Pulmonary artery endothelial cell (primary cell): ENCODE measurements at places on chromosomes 12 and 14. TPM values are rescaled to one million over a fixed set of nuclear protein-coding genes. Genes with fewer than 3 reads are reported as not detected.

CAPS2 gene
- total RNA-seq, result 1.7 and 2.0 TPM in 2 replicates

KRT6A gene
- 0.79 and 12.6 TPM in 2 replicates for total RNA-seq

HRK gene
- total RNA-seq, result not detected in 2 replicates

DLK1 gene
- not detected in 2 replicates for total RNA-seq

SERPINA9 gene
- not detected in 2 replicates for total RNA-seq

ANKS1B gene
- total RNA-seq, result 0.07 and 0.28 TPM in 2 replicates

ARHGAP9 gene
- total RNA-seq, result under 0.01 TPM in 1 of 2 replicates, not detected in the other

PTCSC3 gene
- not detected in 2 replicates for total RNA-seq

MLH3 gene
- 15.0 and 20.0 TPM in 2 replicates for total RNA-seq

SPIC gene
- not detected in 2 replicates for total RNA-seq

MRPL52 gene
- 55.0 and 71.7 TPM in 2 replicates for total RNA-seq

DAO gene
- not detected in 2 replicates for total RNA-seq

FOXN4 gene
- not detected in 2 replicates for total RNA-seq

METTL25 gene
- 10.4 and 10.7 TPM in 2 replicates for total RNA-seq

SNRPF gene
- 33.6 and 40.9 TPM in 2 replicates for total RNA-seq

RFLNA gene
- 23.9 and 70.8 TPM in 2 replicates for total RNA-seq

CCDC198 gene
- total RNA-seq, result not detected in 2 replicates

DGKA gene
- total RNA-seq, result 32.3 and 36.0 TPM in 2 replicates

OAS2 gene
- 11.1 and 16.5 TPM in 2 replicates for total RNA-seq

PMCH gene
- total RNA-seq, result 0.32 and 0.66 TPM in 2 replicates

FAM181A gene
- total RNA-seq, result not detected in 2 replicates
